ENCODE measurements at places on chromosomes 5 and 9.
A peak's percentile ranks its signal among the peaks of the same experiment; 100 is the strongest.

- DNase-seq, result peak; percentile 73
Measured at GRCh38 chr5:168291342-168291963, at the start of gene WWC1. Gene WWC1 (plus strand): TSS chr5:168291645. CDS start chr5:168292153, 508 bp downstream.

- peak; percentile 28 for DNase-seq
Measured at GRCh38 chr5:143228597-143229293, 174.7 kb downstream of the NR3C1 start.

GRCh38 chr5:584216-584615 is 27.9 kb upstream of the CEP72 start:
- DNase-seq, result no peak

- no peak for DNase-seq
Measured at GRCh38 chr9:1766042-1766441, 249.1 kb upstream of the SMARCA2 start.

DNA sequence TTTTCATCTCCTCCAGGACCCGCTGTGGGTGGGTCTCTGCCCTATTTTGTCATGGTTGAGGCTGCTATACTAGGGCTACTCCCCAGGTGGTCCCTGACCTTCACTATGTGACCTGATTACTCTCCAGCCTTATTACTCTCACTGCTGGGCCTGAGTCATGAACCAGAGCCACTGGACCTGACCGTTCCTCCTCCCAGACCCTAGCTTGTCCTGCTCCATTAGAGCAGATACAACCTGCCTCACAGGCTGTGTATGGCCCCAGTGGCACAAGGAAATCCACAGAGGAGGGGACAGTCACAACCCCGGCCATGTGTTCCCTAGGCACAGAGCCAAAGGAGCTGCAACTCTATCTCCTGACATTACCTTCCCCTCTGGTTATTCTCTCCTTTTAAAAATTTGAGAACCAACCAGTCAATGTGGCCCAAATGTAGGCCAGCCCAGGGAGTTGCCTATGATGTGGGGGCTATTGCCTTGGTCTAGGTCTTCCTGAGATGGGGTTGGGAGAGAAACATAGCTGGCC is 96.0 kb upstream of the FSTL4 start:
- no peak for DNase-seq

- DNase-seq, result no peak
Measured at GRCh38 chr5:149948993-149949392, 4.4 kb upstream of the PDE6A start.

DNA sequence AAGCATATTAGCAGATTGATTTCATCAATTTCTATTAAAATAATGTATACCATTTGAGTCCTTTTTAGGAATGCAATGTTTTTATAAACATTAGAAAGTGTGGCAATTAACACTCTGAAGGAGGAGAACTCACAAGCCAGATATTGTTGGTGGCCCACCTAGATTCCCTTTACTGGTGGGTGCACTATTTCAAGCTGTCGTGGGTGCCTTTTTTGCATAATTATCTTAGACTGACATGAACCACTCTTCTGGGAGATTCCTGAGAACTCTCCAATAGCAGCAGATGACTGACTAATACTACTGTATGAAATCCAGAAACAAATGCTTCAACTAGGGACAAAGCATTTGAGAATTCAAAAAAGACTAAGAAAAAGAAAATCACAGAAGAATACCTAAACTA is 526.0 kb downstream of the CDH18 start:
- no peak for DNase-seq

- DNase-seq, result no peak
Measured at GRCh38 chr5:96031180-96031579, 69.5 kb upstream of the ELL2 start.

GRCh38 chr9:33041432-33042188 is 16.5 kb downstream of the DNAJA1 start:
- no peak for DNase-seq

DNA sequence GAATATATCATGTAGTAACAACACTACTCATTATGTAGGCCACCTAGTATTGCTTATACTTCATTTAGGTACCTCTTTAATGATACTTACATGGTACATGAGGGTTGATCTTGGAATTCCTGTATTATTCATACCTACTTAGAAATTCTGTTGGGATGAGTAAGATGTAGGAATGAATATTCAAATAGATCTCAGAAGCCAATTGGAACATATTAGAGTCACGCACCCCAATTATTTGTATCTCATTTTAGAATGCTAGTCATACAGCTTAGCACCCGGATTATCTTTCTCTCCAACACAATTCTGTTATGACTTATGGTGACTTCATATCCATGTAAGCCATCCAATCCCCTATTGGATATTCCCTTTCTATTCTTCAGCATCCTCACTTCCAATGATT is 106.7 kb upstream of the SH3GL2 start:
- DNase-seq, result no peak

DNA sequence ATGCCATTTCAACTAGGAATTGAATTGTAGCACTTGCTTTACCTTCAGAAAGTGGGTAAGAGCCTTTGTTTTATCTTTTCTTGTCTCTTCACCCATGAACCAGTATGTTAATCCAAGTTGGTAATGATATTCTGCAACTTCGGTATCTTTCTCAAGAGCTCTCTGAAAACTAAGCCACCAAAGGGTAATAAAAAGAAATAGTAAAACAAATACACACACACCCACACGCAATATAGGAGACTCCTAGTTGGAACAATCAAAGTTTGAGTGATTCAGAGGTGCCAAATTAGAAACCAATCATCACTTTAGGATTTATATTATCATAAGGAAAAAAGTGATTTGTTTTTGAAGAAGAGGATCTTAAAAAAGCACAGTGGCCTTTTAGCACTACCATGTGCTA is 30.4 kb downstream of the SKIC3 start:
- DNase-seq, result no peak

- no peak for DNase-seq
Measured at GRCh38 chr5:119353686-119354366, 2.0 kb upstream of the TNFAIP8 start.

DNA sequence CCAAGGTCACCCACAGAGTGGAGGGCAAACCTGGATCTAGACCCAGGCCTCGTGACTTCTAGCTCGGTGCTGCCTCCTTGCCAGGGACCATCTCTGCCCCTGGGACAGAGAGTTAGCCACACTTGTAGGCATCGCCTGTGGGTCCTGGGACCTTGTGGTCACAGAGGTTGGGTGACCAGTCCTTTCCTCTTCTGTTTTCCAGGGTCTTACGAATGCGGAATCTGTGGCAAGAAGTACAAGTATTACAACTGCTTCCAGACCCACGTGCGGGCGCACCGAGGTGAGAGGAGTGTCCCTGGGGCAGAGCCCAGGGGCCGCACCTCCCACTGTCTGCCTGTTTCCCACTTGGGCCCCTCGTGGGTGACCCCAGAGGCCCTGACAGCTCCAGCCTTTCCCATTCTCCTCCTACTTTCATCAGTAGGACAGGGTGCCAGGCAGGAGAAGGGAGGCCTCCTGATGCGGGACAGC is 76.3 kb downstream of the AMBP start:
- DNase-seq, result no peak

DNA sequence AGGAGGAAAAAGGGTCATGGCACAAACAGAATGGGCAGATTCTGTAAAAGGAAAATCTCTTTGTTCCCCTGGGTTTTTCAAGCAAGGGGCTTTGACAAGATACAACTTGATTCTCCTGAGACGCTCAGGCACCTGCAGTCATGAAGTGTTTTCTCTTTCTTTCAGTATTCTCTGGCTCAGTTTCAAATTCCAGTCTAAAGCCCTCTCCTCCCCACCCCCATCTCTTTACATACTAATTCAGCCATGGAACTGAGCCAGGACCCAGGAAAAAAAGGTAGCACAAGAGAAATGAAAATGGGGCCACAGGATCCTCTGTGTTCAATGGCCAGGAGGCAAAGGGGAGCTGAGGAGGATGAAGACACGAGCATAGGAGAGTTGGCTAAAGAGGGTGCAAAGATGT is 408.4 kb downstream of the SPOCK1 start:
- DNase-seq, result no peak

GRCh38 chr5:110815916-110816605 is 77.3 kb downstream of the SLC25A46 start:
- DNase-seq, result no peak

DNA sequence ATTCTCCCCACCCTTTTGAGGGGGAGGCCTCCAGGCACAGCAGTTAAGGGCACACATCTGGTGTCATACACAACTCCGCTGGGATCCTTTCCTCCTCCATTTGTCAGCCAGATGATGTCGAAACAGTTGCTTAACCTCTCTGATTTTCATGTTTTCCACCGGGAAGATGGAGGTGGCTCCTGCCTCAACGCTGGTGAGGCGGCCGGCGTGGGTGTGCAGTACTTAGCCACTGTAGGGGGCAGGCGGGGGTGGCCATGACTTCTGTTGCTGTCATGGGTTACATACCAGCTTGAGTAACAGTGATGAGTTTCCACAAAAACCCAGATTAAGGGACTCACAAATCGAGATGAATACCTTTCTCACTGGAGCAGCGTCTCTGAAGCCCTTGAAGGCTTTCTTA is 63.1 kb upstream of the EPB41L4B start:
- DNase-seq, result no peak

DNA sequence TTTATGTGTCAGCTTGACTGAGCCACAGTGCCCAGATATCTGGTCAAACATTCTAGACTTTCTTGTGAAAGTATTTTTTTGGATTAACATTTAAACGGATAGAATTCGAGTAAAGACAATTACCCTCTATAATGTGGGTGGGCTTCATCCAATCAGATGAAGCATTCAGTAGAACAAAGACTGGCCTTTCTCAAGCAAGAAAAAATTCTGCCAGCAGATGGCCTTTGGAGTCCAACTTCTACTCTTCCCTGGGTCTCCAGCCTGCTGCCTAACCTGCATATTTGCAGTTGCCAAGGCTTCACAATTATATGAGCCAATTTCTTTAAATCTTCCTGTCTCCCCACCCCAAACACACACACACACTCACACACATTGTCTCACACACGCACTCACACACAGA is 86.4 kb downstream of the MED10 start:
- DNase-seq, result peak; percentile 11

- DNase-seq, result no peak
Measured at GRCh38 chr5:167877114-167877722, 414.2 kb upstream of the WWC1 start.

GRCh38 chr5:94082405-94082804 is 341.0 kb upstream of the POU5F2 start:
- no peak for DNase-seq

DNA sequence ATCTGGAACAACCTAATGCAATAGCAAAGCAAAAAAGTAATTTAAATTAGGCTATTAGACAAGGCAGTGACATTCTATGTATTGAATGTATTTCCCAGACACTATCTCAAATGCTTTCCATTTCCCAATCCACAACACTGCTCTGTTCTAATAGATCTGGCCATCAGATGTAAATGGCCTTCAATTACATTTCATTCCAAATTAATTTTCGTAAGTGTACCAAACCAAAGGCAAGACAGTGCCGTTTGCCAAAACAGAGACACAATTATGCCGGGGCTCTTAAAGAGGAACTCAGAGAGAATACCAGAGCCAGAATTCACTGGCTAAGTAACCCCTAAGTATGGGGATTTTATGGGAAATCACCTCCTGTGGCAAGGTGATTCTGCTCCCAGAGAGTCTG is 63.1 kb downstream of the GNAQ start:
- no peak for DNase-seq

DNA sequence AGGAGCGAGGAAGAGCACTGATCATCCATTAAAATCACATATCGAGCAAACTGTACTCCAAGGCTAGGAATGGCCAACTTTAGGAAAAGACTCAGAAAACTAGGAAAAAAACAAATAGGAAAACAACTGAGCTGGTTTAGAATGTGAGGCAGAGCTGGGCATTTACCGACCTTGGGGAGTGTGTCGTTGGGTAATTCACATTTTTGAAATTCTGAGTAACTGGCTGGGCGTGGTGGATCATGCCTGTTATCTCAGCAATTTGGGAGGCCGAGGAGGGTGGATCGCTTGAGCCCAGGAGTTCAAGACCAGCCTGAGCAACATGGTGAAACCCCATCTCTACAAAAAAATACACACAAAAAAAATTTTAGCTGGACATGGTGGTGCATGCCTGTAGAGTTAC is 70.1 kb downstream of the ZFAND5 start:
- DNase-seq, result no peak

DNA sequence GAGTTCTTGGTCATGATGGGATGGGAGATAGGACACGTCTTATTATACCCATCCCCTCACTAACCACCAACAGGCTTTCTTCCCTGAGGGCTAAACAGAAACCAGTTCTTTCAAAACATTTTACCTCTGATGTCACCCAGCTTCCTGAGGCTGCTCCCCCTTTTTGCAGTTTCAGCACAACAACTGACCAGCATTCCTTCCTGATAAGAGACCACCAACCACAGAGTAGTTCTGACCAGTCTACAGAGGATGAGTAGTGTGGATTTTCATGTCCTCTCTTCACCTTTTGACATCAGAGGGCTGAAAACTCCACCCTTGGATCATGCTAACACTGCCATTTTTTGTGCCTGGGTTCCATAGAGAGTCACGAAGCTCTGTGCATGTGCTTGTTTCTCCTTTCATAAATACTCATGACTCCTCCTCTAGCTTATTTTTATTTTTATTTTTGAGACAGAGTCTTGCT is 82.6 kb downstream of the OSTF1 start:
- no peak for DNase-seq

DNA sequence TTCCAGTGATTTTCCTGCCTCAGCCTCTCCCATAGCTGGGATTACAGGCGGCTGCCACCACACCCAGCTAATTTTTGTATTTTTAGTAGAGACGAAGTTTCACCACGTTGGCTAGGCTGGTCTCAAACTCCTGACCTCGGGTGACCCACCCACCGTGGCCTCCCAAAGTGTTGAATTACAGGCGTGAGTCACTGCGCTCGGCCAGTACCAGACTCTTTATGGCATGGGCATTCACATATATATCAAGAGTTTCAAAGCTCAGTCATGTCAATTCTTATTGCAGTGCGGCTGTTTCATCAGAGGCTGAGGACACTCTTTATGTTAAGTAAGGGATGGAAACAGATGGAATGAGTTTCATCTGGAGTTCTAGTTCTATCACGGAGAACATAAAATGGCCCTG is 315.2 kb upstream of the CDH6 start:
- no peak for DNase-seq

GRCh38 chr5:6705088-6705487 is 8.1 kb upstream of the TENT4A start:
- no peak for DNase-seq

- no peak for DNase-seq
Measured at GRCh38 chr9:95678759-95679158, 162.0 kb upstream of the PTCH1 start.

DNA sequence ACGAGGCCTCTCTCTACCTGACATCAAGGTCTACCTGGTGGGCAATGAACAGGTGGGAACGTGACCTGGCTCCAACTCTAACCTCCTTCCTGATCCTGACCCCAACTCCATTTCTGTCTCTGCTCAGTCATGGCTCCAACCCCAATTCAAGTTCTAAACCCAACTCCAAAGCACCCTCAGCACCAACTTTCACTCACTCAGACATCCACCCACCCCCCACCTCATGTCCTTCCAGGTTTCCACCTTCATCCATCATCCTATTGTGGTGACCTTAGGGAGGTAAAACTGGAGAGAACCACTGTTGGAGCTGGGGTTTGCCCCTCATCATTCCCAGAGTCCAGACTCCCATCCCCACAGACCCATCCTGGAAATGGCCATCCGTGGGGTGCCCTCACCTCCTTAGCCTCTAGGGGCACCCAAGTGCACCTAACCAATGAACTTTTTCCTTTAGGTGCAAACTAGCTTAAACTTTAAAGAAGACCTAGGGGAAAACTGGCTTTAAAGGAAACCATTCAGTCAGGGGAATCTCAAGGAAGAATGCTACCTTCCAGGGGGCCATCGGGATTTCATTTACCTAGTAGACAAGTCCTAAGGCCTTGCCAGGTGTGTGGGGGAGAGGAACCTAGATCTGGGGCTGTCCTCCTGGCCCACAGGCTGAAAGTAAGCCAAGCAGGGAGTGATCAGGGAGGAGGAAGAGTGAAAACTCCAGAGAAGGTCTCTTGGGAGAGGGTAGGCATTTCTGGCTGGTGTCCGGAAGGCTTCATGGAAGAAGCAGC is 11.3 kb downstream of the RGS14 start:
- DNase-seq, result peak; percentile 30

Measured in CD4-positive, alpha-beta T cell treated with Interleukin-4 for 4 hours (primary cell).